T-helper 22 cell (primary cell): ENCODE measurements at places on chromosomes 3 and 15.

DNA sequence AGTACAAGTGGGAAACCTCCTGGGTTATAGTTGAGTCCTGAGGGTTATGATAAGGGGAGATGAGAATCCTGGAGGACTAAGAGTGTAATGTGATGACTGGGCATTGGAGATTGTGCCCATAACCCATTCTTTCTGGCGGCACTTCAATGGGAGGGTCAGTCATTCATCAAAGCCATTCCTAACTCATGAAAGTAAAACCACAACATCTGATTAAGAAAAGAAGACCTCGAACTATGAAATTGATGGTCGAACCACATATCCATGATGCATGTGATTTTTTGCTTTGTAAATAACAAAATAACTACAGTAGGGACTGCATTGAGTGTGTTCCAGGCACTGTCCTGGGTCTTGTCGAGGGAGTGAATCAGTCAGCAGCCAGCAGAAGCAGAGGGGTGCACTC lies 215.1 kb downstream of the SHQ1 start:
- no peak for DNase-seq

DNA sequence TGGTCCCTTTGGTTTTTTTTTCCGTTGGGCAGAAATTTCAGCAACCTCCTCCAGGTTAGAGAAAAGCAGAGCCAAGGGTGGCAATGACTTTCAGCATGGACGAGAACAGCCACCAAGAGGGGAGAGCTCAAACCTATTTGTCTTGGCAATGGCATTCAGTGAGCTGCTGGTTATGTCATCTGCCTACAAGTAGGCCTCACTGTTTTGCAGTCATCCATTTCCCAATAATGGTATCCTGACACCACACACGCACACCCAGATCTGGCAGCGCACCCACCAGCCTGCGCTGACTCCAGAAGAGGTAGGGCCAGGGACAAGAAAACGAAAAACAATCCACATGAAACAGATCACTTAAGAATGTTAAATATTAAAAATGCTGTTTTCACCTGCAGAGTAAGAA lies 92.3 kb downstream of the MAGI1 start:
- no peak for DNase-seq

GRCh38 chr3:134603956-134604355 lies 46.9 kb downstream of the KY start:
- DNase-seq, result no peak

DNA sequence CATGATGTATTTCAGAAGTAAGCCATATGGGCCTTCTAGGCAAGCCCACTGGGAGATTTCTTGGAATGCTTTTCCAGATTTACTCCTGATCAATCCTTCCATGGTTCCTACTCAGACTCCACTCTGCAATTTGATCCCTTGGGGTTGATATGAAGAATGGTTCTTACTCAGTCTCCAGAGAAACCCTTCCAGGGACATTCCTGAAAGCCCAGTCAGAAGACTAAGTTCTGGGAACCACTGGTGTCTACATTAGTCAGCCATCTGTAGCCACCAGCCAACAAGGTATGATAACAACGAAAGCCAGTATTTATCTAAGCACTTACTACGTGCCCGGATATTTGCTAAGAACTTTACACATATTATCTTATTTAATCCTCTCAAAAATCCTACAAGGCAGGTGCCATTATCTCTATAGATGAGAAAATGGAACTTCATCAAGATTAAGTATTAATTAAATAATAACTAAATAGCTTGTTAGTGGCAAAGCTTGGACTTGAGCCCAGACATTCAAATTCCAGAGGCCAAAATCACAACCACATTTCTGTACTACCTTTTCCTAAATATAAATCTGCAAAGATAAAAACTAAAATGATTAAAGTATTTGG lies 32.7 kb downstream of the ZNF385D start:
- DNase-seq, result no peak

DNA sequence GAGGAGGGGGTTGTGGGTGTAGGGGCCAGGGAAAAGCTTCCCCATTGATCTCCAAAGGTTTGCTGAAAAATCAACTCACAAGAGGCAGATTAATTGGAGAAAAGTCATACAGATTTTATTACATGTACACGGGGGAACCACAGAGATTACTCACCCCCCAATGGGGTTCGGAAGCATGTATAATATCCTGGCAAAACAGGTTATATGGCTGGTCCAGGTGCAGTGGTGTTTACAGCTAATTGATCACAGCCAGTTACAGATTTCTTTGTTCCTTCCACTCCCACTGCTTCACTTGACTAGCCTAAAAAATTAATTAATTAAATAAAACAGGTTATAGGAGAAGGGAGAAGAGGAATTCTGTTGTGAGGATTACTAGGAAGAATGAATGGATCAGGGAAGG lies 22.4 kb downstream of the PRKCI start:
- no peak for DNase-seq

GRCh38 chr15:62035256-62035924 lies 24.9 kb downstream of the VPS13C start:
- DNase-seq, result no peak

DNA sequence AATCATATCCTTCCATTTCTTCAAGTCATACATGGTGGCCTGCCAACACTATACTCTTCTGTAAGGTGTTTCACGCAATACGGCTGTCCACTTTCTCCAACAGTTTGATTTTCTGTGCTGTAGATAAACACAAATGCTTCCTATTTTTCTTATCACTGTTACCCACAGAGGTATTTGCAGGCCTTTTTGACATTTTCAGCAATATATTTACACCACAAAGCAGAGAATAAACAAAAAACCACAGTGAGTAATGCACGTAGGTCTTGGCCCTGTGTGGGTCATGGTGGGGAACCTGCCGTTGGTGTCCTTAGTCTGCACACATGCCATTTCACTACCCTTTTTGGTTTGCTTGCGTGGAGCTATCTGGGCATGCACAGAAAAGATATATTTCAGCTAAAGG lies 59.5 kb downstream of the LRRC28 start:
- no peak for DNase-seq

- DNase-seq, result no peak
Measured at GRCh38 chr3:2094941-2095340, 3.7 kb upstream of the CNTN4 start.

GRCh38 chr3:179526989-179527391 lies 35.7 kb upstream of the ACTL6A start:
- DNase-seq, result no peak

DNA sequence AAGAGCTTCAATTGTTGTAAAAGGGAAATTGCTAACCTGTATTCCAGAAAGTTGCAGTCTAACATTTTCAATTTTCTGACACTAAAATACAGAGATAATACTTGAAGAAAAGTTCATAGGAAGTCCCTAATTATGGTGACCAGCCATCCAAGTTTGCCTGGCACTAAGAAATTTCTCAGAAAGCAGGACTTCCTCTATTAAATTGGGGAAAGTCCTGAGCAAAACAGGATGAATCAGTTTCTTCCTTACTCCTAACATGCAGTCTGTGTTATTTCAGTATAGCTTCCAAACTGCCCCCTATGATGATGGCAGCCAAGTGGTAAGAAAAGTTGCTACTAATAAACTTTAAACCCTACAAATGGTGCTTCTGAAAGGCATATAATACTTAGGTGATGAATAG lies 133.5 kb upstream of the SGO1 start:
- DNase-seq, result no peak

- no peak for DNase-seq
Measured at GRCh38 chr15:25987638-25988037, 124.5 kb upstream of the ATP10A start.

DNA sequence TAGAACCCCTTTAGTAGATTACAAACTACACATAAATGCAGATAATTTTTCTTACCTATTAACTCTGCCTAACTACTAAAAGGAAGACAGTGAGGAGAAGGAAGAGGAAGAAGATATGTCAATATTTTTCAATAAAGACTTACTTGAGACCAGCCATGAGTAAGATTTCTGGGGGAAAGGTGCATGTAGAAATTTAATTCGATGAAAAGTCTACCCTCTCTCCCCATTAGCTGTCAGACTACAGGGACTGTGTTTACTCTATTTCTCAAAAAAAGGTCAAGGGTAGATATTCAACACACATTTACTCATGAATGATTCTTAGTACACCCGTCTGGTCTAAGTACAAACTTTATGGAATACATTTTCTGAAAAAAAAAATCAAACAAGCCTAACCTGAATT lies 6.8 kb downstream of the TSPAN3 start:
- no peak for DNase-seq

GRCh38 chr15:84608707-84609284 lies 8.0 kb downstream of the ZSCAN2 start:
- DNase-seq, result no peak

- DNase-seq, result no peak
Measured at GRCh38 chr3:25513642-25514266, 85.7 kb downstream of the RARB start.

GRCh38 chr3:40780291-40780924 lies 255.6 kb downstream of the ZNF621 start:
- no peak for DNase-seq

DNA sequence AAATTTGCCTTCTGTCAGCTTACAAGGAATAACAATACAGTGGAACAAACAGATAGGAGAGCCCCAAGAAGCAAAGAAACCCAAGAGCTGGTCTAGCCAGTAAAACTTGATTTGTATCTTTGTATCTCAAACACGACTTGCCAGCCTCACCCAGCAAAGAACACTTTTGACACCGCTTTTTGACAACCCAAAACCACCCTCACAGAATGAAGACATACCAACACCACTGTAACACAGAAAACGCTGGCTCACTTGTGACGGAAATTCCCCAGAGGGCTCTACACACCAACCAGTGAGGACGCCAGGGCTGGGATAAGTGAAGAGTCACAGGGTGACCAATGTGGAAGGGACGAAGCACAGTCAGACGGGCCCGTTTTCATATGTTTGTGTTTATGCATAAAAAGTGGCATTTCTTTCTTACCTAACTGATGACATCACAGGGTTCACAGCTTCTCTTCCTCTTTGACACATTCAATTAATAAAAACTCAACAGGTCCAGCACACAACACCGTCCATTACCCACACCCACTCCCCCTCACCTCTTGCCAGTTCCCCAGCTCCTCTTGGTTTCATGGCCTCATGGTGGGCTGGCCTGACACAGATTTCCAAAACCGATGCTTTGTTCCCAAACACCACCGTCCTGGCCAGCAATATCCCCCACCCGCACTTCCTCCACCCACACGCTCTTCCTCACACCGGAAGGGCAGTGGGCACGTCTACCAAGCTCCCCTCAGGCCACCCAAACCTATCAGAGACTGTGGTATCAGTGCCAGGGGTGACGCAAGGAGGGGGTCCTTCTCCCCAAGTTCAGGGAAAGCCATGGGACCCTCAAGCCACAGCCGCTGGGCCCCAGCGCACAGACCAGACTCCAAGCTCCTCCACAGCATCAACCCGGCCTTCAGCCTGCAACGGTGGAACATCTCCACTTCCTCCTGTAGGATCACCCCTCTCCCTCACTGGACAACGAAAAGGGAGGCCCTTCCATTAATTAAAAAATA lies 94.2 kb downstream of the ADAMTS17 start:
- no peak for DNase-seq

- no peak for DNase-seq
Measured at GRCh38 chr15:67564021-67564967, 21.8 kb downstream of the MAP2K5 start.

GRCh38 chr15:63133786-63134185 lies 12.1 kb downstream of the LACTB start:
- DNase-seq, result no peak

DNA sequence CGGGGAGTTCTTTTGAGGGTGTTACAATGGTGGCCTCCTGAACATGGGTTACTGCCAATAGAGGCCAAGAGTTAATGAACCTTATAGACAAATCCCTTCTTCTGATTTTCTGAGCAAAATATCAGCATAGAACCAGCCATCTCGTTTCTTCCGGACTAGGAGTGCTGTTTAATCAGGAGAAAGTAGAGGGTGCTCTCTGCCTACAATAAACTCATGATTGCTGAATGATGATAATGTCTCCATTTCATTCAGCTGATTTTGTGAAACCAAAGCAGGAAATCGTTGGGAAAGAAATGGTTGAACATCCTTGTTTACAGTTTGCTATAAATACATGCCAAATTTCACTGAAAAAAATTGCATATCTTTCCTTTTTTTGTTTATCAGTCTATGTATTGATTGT lies 142.8 kb upstream of the PLSCR5 start:
- no peak for DNase-seq

DNA sequence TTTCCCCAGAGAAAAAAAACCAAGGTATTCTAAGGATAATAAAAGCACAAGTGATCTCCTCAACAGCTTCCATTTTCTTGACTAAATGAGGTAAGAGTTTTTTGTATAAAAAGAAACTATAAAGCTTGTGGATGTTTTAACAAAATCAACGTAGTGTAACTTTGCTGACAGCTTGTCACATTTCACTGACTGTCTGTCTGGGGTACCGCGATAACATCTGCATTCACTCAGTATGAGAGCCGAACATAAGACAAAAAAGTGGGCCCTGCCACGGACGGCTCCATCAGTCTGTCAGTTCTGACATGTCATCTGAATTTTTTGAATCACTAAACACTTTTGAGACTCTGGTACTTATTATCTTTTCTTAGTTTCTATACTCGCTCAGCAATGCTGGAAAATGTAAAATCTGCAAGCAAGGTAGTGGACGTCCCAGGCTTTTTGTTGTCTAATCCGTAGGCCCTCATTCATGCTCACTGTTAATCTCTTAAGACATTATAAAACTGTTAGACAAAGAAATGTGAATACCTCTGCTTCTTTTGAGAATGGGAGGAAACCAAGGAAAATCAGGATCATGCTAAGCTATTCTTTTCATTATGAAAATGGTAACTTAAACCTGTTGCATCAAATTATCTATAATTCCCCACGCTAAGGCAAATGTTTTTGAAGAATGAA lies 307.1 kb downstream of the MECOM start:
- no peak for DNase-seq

DNA sequence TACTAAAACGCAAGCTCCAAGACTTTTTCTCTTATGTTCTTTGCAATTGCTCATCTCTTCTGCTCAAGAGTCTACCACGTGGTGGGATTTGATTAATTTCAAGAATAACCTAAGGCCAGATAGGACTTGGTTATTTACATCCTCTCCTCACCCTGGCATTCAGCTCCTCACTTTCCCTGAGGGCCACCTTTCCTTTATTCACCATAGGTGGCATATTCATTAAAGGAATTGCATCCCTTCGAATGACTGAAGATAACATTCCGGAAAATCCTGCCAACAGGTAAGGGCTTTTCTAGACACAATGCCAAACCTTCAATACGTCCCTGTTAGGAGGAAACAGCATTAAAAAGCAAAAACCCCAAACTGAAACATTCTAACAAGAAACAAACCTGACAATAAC lies 220.0 kb upstream of the KBTBD8 start:
- no peak for DNase-seq

GRCh38 chr3:186789554-186790260 lies 6.3 kb downstream of the EIF4A2 start:
- DNase-seq, result no peak

DNA sequence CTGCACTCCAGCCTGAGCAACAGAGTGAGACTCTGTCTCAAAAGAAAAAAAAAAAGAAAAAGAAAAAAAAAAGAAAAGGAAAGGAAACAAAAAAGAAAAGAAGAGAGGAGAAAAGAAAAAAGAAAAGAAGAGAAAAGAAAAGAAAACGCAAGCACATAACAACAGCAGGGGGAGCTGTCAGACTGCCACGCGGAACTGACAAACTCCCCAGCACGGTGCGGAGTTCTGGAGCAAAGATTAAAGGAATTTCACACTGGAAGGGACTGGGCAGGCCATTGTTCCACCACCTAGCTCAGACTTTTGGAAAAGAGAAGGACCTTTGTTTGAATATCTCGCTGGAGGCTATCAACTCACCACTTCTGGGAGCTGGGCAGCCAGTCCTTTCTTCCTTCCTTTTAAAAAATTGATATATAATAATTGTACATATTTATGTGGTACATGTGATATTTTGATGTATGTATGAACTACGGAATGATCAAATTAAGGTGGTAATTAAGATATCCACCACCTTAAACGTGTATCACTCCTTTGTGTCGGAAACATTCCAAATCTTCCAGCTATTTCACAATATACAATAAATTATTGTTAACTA lies 40.5 kb downstream of the DPPA2 start:
- DNase-seq, result no peak
